ENCODE measurements at places on chromosomes 2 and 18.

DNA sequence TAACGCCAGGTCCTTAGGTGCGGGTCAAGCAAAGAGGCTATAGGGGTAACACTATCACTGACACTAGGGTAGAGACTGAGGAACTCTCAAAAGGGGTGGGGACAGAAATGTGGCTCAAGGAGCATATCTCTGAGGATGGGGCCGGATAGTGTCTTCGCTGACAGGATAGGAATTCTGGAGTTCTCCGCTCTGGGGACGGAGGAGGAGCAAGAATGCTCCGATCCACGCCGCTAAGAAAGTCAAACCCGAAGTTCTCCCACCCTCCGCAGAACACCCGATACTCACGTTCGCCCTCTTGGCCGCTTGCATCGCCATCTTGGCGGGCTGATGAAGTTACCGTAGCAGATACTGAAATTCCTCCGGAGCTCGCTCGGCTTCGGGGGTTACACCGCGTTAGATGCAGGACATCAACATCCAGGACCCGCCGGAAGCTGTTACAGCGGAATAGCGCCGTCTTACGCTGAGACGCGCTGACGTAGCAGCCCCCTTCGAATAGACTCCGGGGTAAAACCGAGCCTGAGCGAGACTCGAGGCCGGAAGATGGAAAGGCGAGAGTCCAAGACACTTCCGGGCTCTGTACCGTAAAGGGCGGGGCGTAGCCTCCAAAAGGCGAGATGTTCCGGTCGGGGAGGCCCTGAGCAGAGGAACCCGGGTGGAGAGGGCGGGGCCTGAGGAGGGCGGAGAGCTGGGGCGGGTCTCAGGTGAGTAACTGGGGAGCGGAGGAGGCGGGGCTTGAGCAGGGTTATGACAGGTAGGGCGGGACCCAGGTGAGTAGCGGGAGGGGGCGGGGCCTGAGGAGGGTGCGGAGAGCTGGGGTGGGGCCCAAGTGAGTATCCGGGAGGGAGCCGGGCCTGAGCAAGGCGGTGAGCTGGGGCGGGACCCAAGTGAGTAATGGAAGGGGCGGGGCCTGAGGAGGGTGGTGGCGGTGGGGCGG lies at the start of gene SF3B6:
TSS of gene SF3B6 (minus strand) at position 412 of the 934 bp plus-strand sequence. CDS start at position 315, 97 bp downstream.
- peak; percentile 97 for DNase-seq

DNA sequence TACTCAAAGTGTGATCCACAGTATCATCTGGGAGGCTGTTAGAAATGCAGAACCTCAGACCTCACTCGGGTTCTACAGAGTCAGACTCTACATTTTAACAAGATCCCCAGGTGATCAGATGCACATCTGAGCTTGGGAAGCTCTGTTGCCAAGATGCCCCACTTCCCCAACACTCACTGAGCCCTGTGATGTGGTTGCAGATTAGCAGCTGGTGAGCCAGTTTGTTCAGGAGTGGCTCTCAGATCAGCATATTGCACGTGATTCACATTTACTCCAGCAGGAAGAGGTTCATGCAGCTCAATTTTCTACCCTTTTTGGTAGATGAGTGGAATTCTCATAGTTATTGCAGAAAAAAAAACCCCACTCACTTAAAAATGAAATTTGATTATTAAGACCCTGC lies 96.4 kb downstream of the VIT start:
- no peak for DNase-seq

DNA sequence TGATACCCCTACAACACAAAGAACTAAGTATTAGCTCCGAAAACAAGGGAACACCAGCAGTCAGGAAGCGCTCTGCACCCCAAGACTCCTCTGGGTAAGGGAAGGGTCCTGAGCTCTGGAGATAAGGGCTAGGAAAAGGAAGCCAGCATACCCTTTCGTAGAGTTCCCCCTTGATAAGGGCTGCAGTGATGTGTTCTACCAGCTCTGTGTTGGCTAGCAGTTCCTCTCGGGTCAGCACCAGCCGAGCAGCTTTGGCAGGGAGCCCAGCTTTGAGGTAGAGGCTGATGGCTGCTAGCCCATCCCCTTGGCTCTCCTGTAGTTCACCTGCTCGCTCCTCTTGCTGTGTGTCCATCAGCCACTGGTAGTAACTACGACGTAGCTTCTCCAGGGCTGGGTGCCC lies 18.9 kb downstream of the KRTCAP3 start:
- no peak for DNase-seq

- DNase-seq: peak; percentile 65
Measured at GRCh38 chr2:125553768-125554167, 1102.2 kb upstream of the GYPC start.

GRCh38 chr18:22829781-22830180 lies 103.3 kb upstream of the RBBP8 start:
- no peak for DNase-seq

GRCh38 chr2:86036669-86037138 lies 69.0 kb downstream of the POLR1A start:
- DNase-seq: no peak
